ENCODE measurements at places on chromosomes 13 and 19. TPM values are rescaled to one million over a fixed set of nuclear protein-coding genes. Genes with fewer than 3 reads are reported as not detected.

DNA sequence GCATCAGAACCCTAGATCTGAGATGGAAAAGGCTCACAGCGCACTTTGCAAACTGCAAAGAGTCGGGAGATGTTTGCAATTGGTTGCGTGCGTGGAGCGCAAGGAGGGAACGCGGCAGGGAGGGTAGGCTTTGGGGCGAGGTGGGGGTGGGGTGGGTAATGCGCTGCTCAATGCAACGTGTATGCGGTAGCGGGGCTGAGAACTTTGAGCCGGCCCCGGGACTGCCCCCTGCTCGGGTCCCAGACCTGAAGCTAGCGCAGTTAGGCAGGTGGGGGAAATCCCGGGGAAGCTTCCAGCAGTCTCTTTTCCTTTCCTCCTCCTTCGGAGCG is 971 bp downstream of the FOSB start:
- no peak for DNase-seq

The TBXA2R gene
- total RNA-seq = not detected

DNA sequence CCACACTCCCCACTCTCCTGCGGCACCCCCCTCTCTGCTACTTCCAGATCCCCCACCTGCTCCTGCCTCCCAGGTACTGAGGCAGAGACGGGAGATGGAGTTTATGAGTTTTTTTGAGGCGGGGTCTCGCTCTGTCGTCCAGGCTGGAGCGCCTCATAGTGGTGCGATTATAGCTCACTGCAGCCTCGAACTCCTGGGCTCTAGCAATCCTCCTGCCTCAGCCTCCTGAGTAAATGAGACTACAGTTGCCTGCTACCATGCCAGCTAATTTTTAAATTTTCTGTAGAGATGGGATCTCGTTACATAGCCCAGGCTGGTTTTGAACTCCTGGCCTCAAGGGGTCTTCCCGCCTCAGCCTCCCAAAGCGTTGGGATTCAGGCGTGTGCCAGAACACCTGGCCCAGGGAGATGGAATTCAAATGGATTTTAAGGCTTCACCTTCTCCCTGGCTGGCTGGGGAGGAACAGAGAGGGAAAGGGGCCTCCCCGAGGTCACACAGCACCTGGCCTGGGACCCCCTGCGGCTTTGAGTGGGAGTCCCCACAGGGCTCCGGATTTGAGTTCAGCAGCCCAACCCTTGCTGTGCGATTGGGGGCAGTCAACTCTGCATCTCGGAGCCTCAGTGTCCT is 19.5 kb upstream of the TNFAIP8L1 start:
- DNase-seq = no peak

The TEX29 gene
- 0.44 TPM for total RNA-seq

- DNase-seq = no peak
These were observed 2.8 kb downstream of the MAMSTR start for GRCh38 chr19:48716562-48717291.

The DNAAF3 gene
- 18.4 TPM for total RNA-seq

DNA sequence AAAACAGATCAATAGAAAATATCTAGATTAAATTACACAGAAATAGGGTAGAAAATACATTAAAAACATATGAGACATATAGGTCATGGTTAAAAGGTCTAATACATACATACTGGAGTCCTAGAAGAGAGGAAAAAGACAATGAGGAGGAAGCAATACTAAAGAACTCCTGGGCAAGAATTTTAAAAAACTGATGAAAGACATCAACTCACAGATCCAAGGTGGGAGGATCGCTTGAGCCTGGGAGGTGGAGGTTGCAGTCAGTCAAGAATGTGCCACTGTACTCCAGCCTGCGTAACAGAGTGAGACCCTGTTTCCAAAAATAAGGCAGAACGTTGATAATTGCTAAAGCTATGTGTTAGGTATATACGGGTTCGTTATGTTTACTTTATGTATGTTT is 5.4 kb upstream of the KASH5 start:
- no peak for DNase-seq

The CRX gene
- not detected for total RNA-seq

The AP1M2 gene
- 110 TPM for total RNA-seq

DNA sequence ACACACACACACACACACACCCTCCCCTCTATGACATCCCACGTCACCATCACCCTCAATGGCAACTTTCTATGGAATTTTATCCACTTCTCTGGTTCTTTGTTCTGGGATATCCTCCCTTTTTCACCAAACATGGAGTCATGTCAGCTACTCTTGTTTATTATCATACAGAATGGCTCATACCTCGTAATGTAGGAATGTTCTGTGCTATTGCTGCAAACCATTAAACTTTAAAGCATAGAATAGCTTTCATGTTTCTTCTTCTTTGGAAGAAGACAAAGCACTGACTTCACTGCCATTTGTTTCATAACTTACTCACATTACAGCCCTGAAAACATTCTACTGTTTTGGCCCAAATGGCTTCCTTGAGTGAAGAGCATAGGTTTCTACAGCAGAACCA is 163.4 kb downstream of the FOXO1 start:
- DNase-seq = no peak

- no peak for DNase-seq
These were observed 43.6 kb upstream of the RCBTB2 start for GRCh38 chr13:48576448-48577010.

DNA sequence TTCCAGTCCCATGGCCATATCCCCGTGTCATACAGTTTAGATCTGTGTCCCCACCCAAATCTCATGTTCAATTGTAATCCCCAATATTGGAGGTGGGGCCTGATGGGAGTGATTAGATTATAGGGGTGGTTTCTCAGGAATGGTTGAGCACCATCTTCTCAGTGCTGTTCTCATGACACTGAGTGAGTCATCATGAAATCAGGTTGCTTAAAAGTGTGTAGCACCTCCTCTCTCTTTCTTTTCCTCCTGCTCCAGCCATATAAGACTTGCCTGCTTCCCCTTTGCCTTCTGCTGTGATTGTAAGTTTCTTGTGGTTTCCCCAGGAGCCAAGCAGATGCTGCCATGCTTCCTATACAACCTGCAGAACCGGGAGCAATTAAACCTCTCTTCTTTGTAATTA is 197.8 kb downstream of the NALCN start:
- DNase-seq = no peak

DNA sequence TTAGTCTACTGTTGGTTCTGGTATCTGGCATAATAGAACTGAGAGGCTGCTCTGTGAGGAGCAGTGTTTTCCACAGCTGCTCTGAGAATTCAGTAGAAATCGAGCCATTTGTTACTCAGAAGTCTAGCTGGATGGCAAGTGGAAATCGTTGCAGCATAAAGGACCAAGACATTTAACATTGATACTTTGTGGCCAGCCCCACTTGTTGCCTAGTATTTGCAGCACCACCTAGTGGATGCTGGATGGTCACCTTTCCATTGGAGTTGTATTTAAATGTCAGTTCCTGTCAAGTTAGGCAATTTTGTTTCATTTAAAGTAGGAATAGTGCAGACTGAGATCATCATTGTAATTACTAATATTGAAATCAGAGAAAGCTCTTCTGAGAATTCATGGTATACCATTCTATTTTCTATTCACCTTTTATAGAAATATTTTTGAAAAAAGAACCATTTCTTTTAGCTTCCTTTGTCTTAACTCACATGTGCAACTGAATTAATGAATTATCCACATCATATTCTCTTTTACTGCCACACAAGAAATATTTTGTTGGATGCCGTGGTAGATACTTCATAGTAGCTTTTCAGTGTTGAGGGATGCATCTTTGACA is 64.6 kb downstream of the PDS5B start:
- DNase-seq = no peak

- no peak for DNase-seq
These were observed 82.9 kb downstream of the RAB20 start for GRCh38 chr13:110478405-110479214.
